ENCODE measurements at places on chromosomes 1 and 21.

- no peak for DNase-seq
These were observed 1.7 kb upstream of the EPS8L3 start for GRCh38 chr1:109765483-109765815.

- no peak for DNase-seq
These were observed 8.9 kb downstream of the TAGLN2 start for GRCh38 chr1:159916242-159917051.

GRCh38 chr1:89519779-89520358 is 4.8 kb upstream of the LRRC8B start:
- DNase-seq = peak; percentile 17

GRCh38 chr21:14096172-14096571 is 114.6 kb downstream of the LIPI start:
- DNase-seq = no peak

DNA sequence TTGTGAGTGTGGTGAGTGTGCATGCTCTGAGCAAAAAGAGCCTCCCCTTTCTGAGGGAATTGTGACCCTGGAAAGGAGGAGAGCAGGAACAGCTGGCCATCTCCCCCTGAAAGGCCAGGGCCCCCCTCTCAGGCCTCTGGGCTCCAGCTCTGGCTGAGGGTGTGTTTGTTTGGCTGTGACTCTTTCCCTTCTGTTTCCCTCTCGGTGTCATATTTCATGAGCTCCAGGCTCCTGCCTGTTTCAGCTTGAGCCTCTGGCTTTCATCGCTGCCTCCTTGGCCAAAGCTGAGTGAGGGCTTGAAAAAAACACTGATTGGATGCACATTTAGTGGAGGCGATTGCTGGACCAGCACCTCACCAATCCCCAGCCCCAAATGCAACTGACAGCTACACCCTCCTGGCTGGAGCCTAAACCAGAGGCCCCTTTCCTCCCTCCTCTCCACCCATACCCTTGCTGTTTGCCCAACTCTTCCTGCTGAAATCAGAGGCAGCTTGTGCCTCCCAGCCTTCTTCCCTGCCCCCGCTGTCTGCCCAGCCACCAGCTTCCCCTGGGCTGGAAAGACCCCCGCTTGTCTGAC is 64.1 kb downstream of the DDR2 start:
- no peak for DNase-seq

DNA sequence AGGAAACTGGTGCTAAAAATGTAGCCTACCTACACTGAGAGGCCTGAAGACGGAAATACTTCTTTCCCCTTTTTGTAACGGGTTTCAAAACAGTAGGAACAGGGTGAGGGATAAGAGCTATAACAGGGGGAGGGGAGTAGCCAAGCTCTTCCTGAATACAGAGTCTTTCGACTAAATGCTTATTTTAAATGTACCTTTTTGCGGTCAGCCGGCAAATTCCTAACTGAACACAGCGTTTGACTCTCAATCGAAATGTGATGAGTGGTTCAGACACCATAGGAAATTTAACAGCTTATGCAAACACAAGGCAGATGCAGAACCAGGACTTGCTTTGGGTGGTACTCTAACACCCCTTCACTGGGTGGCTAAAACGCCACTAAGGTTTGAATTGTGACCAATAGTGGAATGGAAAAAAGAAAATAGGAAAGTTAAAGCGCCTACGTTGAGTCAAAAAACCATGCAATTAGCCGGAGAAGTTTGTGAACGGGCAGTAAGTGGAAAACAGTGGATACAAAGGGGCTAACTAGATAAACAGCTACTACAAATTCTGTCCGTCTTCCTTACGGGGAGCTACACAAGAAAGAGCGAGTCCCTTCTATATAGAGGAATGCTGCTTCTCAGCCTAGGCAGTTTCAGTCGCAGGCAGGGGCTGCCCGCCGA is 1.7 kb downstream of the EGLN1 start:
- peak; percentile 66 for DNase-seq

All from RPMI8226 (cell line).